NCI-H510A (cell line): ENCODE measurements at places on chromosomes 11 and 22.

GRCh38 chr11:26792941-26793340 is 71.1 kb upstream of the SLC5A12 start:
- no peak for DNase-seq

DNA sequence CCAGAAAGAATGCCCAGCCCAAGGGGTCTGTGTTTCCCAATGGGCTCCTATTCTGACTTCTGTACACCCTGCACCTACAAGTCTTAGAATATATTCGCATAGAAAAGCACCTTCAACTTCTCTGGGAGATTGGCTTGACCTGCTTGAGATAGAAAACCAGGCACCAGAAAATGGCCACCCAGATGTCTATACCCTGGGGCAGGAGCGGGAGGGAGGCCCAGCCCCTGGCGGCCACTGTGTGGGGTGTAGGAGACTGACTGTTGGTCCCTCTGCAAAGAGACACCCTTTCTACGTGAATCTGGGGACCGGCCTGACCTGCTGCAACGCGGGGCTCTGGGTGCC is 8.5 kb downstream of the DENND6B start:
- DNase-seq = no peak

DNA sequence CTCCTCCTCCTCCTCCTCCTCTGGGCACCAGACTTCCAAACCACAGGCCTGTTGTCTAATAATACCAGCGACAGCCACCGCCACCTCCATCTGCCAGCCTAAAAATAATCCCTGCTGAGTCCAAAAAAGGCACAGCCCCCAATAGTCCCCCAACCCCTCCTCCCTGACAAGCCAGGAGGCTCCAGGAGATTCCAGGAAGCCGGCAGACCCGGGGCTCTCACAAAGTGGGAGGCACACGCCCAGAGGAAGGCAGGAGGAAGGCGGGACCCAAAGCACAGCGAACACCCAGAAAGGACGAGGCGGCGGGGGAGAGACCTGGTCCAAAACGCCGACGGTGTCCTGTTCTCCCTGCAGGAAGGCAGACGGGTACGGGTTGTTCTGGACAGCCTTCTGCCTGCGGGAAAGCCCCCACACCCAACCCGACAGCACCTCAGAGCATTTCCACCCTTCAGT is 5.9 kb downstream of the IGSF9B start:
- no peak for DNase-seq

DNA sequence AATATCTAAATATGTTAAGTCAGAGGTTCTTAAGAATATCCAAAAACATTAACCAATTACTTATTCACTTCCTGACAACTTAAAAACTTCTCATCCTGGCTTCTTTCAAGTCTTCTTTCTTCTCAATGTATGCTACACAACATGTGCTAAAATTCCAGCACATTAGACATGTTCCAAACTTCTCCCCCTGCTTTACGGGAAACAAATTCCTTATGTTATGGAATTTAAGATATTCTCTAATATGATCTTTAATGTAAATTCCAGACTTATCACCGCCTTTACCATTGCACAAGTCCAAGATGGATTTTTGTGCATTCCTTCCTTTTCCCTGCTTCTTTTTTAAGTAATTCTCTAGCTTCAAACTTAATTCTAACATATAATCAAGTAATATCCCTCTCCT is 964.5 kb upstream of the CHORDC1 start:
- no peak for DNase-seq

DNA sequence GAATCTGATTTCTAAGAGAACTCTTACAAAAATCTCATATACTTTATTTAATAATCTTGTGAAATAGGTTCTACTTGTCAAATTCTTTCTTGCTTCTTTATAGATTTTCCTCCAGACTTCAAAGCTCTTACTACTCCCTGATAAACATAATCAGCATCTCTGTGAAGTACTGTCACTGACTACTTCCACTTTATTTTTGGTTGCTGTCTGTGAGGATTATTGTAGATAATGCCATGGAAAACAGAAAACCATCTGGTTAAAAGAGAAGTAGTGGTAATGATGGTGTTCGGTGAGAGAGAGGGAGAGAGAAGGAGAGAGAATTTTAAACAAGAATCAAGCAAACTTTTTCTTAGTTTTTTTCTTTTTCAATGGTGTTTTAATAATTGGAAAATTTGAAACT is 152.3 kb downstream of the TMEM135 start:
- no peak for DNase-seq

GRCh38 chr11:121112498-121113455 is 11.7 kb downstream of the TECTA start:
- DNase-seq = no peak

DNA sequence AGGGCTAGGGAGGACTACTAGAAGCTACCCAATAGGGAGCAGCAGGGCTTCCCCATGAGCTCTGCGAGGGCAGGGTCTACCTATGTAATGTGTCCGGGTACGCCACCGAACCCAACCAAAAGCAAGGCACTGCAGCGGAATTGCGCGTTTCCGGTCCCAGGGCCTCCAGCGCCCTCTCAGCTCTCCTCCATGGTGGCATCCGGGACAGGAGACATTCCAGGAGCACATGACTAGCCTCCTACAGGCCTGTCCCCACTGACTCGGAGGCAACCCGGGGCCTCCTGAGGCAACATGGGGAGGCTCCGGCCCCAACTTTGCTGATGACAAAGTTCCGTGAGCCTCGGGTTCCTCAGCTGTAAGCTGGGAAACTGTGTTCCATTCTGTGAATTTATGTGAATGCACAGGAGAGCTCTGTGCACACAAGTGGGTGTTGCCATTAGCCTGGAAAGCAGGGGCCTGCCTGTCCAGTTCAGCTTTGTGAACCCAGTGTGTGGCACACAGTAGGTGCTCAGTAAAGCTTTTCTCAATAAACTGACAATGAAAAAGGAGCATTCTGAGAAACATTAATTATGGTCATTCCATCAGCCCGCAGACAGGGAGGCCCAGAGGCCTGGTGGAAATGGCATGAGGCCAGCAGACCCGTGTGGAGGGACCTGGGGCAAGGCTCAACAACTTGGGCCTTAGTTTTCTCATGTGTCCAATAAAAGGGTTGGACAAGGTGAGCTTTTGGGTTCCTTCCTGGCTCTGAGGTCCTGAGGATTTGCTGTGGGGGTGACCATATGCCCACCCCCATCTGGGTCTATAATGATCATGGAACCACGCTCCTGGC is 50.3 kb downstream of the CHRDL2 start:
- no peak for DNase-seq

- DNase-seq = no peak
These were observed 541.4 kb downstream of the MN1 start for GRCh38 chr22:27260087-27260698.

DNA sequence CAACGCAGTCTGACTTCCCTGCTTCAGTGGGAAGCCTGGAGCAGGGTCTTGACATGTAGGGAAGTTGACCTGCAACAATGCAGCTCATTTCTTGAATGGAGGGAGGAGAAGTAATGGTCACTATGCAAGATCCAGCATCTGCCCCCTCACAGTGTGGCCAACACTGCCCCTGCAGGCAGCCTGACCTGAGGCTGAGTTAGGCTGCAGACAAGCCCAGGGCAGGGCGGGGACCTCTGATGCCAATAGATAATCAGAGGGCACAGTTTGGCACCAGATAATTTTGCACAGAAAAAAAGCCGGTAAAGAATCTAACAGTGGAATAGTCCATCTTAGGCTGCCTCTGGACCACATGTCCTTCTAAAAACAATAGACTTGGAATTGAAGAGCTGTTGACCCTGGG is 182.3 kb downstream of the DSCAML1 start:
- DNase-seq = no peak

DNA sequence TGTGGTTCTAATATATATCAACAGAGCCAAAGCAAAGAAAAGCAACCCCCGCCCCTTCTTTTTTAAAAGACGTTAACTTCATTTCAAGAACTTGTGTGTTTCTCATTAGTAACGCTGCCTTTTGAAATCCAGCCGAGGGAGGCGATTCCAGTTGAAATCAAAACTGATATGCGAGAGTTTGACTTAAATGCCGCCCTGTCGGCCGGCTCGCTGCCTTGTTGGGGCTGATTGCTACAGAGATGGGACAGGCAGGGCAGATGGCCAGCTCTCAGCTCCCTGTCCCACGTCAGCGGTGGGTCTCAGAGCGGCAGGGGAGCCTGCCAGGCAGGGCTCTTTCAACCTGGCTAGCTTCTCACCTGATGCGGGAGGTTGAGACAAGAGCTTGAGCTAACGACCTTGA is 51.9 kb upstream of the ALX4 start:
- DNase-seq = no peak

DNA sequence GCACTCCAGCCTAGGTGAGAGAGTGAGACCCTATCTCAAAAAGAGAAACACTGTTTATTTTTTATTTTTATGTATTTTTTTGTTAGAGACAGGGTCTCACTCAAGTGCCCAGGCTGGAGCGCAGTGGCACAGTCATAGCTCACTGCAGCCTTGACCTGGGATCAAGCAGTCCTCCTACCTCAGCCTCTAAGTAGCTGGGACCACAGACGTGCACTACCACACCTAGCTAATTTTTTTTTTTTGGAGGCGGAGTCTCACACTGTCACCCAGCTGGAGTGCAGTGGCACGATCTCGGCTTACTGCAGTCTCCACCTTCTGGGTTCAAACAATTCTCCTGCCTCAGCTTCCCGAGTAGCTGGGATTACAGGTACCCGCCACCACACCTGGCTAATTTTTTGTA is 6.4 kb downstream of the RBX1 start:
- DNase-seq = no peak

GRCh38 chr11:117841551-117842031 is 17.0 kb upstream of the FXYD2 start:
- no peak for DNase-seq

DNA sequence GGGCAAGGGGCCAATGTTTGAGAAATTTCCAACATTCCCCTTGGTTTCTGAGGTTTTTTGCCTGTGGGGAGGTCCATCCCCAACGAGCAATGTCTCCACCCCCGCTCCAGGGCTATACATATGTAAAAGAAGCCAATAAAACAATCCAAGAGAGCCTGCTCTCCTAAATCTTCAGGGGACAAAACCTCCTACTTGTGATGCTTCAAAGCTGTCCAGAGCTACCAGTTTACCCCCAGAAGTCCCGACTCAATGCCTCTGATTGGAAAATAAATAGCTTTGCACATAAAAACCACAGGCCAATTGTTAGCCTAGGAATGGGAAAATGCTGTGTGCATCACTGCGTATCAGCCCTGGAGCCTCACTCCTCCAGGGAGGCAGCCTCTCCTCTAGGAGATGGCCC is 66.0 kb upstream of the PAX6 start:
- no peak for DNase-seq

DNA sequence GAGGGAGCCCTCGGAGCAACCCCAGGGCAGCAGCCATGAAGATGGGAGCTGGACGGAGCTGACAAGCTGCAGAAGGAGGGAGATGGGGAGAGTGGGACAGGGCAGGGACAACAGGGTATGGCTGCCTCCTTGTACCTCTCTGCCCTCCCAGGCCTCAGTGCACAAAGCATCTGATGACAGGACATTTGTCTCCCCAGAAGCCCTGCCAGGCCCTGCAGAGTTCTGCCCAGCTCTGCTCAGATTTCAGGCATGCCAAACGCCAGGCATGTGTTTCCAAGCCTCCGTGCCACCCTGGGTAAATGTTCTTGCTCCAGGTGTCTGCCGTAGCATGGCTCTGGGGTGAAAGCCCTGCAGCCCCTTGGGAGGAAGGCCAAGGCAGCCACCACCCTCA is 1.1 kb upstream of the IFITM10 start:
- DNase-seq = no peak

GRCh38 chr11:130370845-130371590 is 56.3 kb upstream of the ZBTB44 start:
- no peak for DNase-seq

- no peak for DNase-seq
These were observed 1.5 kb downstream of the LRRC75B start for GRCh38 chr22:24591286-24591830.

GRCh38 chr11:10295064-10295901 is 1.3 kb upstream of the SBF2 start:
- DNase-seq = no peak

GRCh38 chr11:14748090-14748489 is 104.5 kb downstream of the PDE3B start:
- DNase-seq = no peak

DNA sequence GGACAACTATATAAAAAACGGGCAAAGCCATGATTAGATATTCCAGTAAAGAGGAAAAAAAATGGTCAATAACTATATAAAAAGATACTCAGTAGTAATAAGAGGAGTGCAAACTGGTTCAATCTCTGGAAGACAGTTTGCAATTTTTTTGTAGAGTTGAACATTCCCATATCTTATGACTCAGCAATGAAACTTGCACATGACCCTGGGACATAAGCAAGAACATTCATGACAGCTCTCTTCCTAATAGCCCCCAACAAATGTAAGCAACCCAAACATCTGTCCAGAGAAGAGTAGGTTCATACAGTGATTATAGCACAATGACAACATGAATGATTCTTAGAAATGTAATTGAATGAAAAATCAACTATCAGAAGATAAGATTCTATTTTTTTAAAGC is 21.8 kb upstream of the CSF2RB start:
- no peak for DNase-seq

DNA sequence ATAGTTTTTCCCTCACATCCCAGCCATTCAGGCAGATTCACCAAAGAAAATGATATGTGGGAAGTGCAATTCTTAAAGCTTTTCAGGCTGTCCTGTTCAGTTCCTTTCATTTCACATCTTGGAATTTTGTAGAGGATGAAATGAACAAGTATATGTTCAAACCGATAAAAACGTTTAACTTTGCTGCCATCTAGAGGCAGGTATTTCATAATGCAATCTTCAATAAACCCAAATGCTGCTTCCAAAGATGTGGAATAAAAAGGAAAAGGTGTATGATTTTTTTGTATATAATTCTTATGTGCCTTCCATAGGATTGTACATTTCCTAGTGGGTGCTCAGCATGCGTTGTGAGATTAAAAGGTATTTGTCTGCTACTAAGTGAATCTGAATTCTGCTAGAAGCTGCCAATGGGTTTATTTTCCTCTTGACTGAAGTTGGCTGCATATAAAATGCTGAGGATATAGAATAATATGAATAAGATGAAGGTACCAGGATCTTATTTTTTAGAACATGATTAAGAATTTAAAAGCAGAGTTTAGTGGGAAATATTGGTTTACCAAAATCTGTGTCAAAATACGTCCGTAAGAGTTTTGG is 199.3 kb downstream of the PGR start:
- DNase-seq = peak; percentile 4

DNA sequence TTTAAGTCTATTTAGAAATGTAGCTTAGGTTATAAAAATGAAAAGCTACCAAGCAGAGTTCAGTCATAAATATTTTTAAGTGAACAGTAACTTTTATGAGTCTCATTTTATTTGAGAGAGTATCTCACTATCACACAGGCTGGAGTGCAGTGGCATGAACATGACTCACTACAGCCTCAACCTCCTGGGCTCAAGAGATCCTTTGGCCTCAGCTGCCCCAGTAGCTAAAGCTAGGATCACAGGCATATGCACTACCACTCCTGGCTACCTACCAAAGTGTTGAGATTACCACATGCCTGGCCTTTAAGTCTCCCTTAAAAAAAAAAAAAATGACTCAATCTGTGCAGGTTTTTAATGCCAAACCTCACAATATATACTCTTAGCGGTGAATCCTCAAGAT is 34.7 kb upstream of the CLNS1A start:
- no peak for DNase-seq
